ENCODE measurements at places on chromosomes 16 and 17.

DNA sequence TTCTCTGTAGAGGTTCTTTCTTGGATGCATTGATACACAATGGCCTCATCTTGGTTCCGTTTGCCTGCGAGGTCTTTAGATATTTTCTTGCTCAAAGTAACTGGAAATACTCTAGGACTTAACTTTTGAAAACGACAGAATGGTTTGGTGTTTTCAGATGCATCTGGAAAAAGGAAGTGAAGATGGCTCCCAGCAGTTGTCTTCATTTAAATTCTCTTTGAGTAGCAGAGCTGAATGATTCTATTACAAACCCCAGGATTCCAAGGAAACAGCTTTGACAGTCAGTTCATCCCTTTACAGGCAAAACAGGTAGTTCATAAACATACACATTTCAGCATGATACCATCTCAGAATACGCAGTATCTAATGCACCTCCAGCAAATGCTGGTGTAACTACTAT, 54.8 kb downstream of the PSMD12 start:
- DNase-seq = no peak

DNA sequence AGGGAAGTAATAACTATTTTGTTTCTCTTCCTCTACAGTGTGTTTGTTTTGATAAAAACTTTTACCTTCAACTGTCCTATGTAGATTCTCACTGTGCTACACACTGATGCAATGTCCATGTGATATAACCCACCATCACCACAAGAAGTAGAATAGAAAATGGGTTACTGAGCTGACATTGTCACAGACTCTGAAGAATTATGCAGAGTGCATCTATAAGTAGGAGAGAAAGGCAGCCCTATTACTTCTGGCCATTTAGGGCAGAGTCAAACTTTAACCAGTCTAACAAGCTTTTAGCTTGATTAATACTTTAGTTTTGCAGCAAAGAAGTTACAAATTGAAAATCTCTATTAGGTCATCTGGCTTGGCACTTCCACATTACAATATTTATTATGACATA, 354.0 kb upstream of the CDH8 start:
- no peak for DNase-seq

DNA sequence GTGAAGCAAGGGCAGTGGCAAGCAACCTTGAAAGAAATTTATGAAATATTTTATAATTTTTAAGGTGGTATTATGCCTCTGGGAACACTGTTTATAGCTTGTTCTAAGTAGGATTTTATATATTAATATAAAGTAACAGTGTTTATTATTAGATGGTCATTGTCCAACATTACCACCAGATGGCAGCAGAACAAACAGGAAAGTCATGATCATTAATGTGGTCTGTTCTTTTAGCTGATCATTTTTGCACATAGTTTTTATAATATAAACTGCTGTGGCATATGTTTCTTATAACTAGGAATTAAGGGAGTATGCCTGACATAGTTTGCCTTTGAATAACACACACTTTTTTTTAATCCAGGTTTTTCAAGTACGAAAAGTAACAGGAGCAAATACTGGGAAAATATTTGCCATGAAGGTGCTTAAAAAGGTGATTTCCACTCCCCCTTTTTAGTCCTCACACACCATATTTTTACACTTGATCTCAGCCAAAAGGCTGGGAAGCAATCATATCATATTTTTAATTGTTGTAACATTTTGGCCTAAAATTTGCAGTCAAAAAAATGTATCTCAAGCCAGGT, 21.4 kb downstream of the RPS6KB1 start:
- peak; percentile 61 for DNase-seq

GRCh38 chr17:70871180-70871818, 702.0 kb downstream of the KCNJ2 start:
- DNase-seq = no peak

DNA sequence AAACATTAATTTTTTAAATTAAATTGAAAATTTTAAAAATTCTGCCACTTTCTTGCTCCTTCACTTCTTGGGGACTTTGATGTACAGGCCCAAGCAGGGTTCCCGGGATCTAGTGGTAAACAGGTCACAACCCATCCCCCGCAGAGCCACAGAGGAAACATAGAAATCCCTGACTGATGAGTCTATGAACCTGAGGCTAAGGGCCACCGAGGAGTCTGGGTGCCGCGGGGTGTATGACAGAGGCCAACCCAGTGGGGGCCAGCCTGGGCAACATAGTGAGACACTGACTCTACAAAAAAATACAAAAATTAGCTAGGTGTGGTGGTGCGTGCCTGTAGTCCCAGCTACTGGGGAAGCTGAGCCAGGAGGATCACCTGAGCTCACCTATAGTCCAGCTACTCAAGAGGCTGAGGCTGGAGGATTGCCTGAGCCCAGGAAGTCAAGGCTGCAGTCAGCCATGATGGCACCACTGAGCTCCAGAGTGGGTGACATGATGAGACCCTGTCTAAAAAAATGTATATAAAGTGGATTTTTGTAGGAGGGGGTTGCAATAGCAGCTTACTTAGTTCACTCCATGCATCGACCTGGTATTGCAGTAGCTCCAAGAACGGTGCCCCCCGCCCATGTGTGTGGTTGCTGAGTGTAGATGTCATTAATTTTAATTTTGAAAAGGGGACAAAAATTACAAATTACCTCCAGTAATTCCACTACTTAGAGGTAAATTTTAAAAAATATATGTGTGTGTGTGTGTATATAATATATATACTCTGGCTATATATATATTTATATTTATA, 9.2 kb upstream of the FLYWCH1 start:
- DNase-seq = no peak

GRCh38 chr17:39894681-39895376, 23.6 kb downstream of the GSDMB start:
- DNase-seq = no peak

GRCh38 chr16:8951447-8952280, 12.0 kb downstream of the USP7 start:
- DNase-seq = no peak

GRCh38 chr17:38463451-38463858, 35.2 kb downstream of the ARHGAP23 start:
- DNase-seq = no peak

GRCh38 chr17:32485261-32486110, 1.3 kb upstream of the CDK5R1 start:
- DNase-seq = no peak

- DNase-seq = no peak
These were observed 13.1 kb upstream of the GRB2 start for GRCh38 chr17:75418531-75418930.

All from HT-29 (cell line).